ENCODE measurements at places on chromosomes 3 and 15. TPM values are rescaled to one million over a fixed set of nuclear protein-coding genes. Genes with fewer than 3 reads are reported as not detected.

- no peak for DNase-seq
These were observed 82.4 kb downstream of the PLSCR2 start for GRCh38 chr3:146386936-146387335.

GRCh38 chr3:16824081-16824696 lies 60.6 kb upstream of the PLCL2 start:
- DNase-seq = peak; percentile 55

DNA sequence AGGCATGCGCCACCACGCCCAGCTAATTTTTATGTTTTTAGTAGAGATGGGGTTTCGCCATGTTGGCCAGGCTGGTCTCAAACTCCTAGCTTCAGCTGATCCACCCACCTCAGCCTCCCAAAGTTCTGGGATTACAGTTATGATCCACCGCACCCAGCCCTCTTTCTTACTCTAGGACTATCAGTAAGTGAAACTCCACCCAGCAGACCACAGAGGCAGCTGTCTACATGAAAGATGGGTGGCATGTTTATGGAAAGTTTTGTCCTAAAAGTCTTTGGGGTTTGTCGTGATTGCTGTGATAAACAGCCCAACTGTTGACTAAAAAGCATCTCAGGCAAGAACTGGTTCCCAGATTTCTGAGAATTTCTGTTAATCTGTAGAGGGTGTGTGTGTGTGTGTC lies 10.9 kb downstream of the ARL6IP5 start:
- DNase-seq = peak; percentile 50

DNA sequence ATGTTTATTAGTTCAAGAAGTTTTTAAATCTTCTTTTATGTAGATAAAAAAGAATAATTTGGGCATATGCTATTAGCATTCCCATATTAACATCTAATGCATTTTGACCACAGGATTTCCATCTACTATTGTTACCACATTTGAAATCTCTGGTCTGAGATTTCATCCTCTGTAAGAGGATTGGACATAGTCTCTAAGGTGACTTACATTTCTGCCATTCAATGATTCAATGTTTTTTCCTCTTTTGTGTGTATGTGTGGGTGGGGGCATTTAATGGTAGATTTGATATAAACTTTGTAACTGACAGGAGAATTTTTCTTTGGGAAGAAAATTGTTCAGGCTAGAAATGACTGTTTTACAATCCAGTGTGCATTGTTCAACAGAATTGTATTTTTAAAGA lies 307.3 kb upstream of the RBMS3 start:
- DNase-seq = no peak

GRCh38 chr3:45566951-45567411 lies 27.6 kb upstream of the LIMD1 start:
- no peak for DNase-seq

DNA sequence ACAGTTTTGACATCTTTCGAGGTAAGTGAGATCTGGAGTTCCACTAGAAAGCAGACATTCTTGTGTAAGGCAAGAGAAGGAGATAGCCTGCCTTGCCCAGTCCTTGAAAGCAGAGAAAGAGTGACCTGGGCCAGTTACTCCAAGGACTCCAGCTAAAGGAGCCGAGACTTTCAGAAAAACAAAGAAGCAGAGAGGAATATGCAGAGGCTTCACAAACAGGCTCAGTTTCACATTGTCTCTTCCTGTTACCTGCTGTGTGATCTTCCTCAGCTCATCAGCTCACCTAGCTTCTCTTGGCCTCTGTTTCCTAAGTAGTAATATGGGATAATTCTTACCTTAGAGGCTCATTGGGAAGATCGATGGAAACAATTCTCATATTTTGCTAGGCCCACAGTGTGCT lies 81.0 kb downstream of the CDC25A start:
- no peak for DNase-seq

The LRRIQ4 gene
- 0.23 TPM for total RNA-seq

Measured in activated CD8-positive, alpha-beta memory T cell treated with anti-CD3 and anti-CD28 coated beads, Interleukin-2, amount 10 ng/mL, durations not matched to agents 7 days and 5 days (primary cell).